ENCODE measurements at places on chromosomes 1 and 21.

DNA sequence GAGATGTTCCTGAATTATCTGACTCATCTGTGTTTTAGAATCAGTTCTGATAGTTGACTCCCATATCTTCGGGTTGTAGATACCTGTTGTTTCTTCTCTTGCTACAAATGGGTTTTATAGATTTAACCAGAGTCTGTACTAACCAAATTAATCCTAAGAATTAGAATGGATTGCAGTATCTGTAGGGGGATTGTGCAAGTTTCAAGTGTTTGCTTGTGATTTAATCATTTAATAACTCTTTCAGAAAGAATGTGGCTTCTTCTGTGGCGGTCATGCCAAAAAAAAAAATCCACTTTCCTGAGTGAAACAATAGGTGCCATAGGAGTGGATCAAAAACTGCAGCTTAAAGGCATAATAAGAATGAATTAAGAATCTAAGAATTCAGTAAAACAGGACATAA is 9.4 kb downstream of the IPO9 start:
- no peak for DNase-seq

GRCh38 chr1:179380299-179380698 is 14.5 kb downstream of the AXDND1 start:
- no peak for DNase-seq

- DNase-seq, result no peak
These were observed 200.9 kb downstream of the PLPP3 start for GRCh38 chr1:56378341-56379070.

- no peak for DNase-seq
These were observed 625 bp upstream of the DARS2 start for GRCh38 chr1:173823781-173824314.

DNA sequence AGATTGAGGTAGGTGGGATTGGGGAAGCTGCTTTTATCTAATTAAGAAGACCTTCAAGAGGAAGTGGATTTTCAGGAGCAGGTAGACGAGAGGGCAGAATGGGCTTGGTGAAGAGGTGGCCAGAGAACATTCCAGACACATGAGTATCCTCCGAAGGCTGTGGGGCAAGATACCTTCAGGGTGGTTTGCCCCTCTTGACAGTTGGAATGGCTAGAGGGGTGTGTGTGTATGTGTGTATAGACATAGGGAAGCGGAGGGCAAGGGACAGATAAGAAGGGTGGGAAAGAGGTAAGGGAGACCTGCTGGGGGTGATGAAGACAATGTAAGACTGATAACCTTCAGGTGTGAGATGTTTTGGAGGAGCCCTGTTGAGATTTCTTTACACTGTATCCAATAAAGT is 46.8 kb upstream of the TSPAN2 start:
- DNase-seq, result no peak

DNA sequence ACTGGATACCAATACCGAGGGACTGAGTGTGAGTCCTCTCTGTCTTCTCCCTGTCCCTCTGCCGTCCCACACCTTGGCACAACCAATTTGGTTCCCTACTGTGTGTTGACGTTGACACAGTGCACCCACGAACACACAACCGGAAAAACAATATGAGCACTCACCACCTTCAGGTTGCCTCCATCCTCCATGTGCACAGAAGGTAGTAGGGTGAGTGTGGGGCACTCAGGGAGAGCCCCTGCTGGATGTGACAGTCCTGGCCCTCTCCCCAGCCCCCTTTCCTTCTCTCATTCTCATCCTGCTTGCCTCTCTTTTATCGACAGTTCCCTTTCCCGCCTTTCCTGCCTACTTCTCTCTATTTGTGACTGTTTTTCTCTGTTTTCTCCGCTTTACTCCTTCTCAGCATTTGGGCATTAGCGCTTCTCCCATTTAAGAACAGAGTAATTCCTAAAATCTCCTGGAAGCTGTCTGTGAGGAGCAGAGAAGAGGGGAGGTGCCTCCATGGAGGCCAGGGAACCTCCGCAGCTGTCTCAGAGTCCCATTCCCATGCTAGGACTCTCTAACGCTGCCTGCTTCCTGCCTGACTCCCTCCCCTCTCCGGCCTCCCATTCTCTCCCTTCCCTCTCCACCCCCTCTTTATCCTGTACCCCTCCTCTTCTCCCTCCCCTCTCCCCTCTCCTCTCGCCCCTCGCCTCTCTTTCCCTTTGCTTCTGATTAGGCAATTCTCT is 16.4 kb downstream of the CADM3 start:
- DNase-seq, result no peak

DNA sequence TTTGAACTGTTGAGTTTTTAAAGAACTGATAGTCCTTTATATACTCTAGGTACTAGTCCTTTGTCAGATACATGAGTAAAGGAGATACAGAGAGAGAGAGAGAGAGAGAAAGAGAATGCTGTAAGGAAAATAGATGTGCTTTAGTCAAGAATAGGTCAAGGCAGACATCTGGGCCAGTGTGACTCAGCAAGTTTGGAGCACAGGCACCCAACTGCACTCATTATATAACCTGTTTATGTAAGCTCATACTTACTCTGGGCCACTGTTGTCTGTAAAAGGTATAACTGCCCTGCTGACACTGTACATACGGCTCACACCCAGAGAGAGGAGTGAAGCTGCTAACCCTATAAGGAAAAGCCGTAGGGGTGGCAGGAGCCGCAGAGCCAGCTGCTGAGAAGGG is 32.2 kb upstream of the AKT3 start:
- DNase-seq, result no peak

DNA sequence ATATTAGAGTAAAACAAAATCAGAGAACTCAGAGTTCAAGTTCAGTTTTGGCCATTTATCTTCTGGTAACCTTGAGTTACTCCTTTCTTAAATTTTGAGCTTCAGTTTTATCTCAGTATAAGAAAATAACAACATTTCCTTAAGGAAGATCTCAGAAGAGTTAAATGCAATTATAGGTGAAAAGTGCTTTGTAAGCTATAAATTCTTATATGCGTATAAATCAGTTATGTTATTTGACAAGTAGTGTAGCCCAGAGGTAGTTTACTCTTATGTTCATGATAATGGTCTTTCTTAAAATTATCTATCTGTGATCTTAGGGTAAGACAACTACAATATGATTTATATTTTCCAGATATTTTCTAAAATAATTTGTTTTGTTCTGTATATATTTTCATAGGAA is 89.8 kb downstream of the LHX9 start:
- no peak for DNase-seq

GRCh38 chr21:35651196-35651595 is 409.1 kb downstream of the SETD4 start:
- no peak for DNase-seq

- DNase-seq, result no peak
These were observed 23.9 kb upstream of the SPATA6 start for GRCh38 chr1:48495911-48496310.

DNA sequence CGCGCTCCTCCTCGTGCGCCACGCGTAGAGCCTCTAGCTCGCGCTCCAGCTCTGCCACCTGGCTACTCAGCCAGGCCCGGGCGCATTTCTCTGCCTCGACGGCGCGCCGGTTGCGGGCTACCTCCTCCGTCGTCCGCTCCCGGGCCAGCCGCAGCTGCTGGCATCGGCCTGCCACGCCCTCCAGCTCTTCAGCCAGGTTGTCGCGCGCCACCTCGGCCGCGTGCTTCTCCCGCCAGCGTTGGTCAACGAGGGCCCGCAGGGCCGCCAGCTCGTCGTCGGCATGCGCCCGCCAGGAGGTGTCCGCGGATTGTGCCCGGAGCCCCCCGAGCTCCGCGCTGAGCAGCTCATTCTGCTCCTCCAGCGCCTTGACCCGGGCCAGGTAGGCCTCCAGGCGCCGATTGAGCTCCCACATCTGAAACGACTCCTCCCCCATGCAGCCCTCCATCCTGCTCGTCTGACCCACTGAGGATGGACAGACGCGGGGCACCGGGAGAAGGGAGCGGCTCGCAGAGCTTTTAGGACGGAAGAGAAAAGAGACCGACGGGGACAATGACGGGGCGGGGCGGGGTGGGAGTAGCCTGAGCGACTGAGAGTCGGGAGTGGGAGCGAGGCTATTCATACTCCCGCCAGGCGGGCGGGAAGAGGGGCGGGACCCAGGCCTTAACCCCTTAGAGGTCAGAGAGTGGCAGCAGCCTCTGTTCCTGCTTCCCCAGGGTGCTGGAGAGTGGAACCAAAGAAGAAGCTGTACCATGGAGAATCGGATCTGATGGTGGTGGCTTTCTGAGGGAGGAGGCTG is at the start of gene NES:
TSS of gene NES (minus strand) at position 588 of the 796 bp plus-strand sequence. CDS start at position 445, 143 bp downstream.
- no peak for DNase-seq

DNA sequence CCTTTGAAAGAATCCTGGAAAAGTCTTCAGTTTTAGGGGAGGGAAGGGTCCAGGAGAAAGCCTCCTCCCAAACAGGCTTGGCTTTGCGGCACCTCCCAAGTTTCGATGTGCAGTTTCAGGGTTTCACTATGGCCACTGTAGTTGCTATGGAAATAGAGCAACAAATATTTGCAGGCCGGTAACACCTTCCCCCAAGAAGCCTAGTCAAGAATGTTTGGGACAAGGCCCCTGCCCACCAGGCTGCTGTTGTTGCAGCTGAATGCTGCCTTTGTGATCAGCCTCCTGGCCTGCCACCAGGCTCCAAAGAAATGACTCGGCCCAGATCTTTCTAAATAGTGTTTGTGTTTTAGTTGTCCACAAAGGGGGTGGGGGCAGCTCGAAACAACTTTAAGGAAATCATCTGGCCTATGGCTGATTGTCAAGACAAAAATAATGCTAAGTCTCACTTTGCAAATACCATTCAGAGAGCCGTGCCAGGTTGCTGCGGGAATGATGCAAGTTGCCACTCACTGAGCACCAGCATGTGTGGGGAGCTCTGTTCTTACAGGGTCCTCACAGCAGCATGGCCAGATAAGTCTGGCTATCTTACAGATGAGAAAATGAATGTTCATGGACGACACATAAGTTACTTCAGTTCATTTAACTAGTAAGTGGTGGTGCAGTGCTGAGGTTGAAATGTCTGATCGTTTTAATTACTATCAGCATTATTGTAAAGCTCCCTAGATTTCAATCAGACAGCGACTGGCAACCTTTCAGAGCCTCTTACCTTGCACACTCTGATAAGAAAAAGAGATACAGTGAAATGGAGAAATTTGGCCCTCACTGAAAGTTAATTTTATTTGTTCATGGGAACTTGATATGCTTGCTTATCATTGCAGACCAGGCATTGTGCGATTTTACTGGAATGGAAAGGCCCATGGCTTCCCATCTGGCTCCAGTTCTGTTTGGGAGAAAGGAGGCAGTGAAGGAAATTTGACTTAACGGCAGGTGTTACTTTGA is 91.2 kb upstream of the JUN start:
- DNase-seq, result no peak

DNA sequence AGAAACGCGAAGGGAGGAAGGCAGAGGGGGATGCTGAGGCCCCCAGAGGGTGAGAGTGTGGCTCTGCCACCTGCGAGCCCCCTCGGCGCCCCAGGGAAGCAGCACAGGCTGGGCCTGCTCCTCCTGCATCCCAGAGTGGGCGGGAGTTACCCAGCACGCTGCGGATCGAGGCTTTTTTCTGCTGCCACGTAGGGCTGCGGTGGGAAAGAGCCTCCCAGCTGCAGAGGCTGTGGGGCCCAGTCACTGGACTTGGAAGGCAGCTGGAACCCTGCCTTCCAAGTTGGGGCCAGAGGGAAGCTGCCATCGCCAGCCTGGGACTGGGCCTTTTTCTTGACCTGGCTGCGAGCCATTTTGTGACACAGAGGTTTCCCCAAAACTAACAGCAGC is 2.3 kb upstream of the GRIK3 start:
- no peak for DNase-seq

- no peak for DNase-seq
These were observed 15.3 kb upstream of the C1orf185 start for GRCh38 chr1:51086496-51087271.

GRCh38 chr1:193366764-193367507 is 180.5 kb upstream of the B3GALT2 start:
- no peak for DNase-seq

GRCh38 chr1:21590934-21591333 is 78.2 kb downstream of the RAP1GAP start:
- DNase-seq, result no peak

DNA sequence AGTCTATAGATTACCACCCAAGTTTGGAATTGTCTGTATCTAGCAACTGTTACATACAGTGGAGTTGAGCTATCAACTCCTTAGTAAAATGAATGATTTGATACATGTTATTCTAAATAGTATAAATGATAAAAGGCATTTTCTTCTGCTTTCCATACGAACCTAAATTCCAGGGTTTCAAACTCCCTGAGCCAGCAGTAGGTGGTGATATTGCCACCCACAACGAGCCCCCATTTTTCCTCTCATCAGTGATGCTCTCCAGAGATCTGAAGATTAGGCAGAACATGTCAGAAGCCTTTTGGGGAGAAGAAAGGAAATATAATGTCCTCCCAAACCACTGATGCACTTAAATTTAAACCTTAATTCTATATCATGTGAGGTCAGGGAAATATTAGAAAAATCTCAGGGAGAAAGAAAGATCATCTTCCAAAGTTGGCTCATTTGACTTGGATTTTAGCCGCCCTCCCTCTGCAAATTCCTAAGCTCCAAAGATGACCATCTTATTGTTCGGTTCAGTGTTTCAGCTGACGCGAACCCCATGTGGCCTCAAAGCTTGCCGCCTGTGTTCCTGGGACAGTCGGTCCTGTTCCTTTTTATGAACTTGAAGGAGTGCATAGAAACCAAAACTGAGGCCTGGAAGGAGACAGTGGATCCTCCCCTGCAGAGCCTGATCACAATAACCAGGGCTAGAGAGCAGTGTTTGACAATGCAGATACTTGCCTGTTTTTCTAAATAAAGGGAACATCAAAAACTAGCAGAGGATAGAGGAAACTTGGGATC is 2.3 kb downstream of the EVA1C start:
- no peak for DNase-seq

DNA sequence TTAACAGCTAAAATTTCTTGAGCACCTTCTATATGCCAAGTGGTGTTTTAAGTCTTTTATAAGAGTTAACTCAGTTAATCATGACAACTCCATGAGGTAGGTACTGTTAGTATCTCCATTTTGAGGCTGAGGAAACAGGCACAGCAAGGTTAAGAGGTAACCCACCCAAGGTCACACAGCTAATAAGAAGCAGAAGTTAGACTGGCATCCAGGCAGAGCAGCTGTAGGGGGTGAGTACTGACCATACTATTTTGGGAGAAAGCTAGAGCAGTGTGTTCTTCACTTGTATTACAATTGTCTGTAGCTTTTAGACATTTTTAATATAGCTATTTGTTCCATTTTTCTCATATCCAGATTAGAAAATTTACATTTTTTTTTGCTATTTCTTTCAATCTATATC is 4.8 kb downstream of the ATP6V1G3 start:
- DNase-seq, result no peak

DNA sequence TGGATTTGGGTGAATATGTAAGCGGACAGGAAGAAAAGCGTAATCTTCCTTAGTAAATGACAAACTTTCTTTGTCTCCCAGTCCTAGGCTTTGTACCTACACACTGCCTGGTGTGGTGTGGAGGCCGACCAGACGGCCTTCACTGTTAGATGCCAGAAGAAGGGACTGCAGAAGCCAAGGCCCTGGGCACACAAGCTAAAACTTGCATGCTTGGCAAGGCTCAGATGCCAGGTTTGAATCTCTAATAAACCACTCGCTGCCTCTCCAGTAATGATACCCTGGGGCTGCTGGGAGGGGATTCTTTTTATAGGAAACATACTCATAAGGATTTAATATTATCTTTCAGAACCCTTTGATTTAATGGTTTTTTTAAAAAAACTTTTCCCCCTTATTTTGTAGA is 263.8 kb downstream of the PTPRC start:
- DNase-seq, result no peak
